Stimulated activated CD4-positive, alpha-beta T cell treated with anti-CD3 and anti-CD28 coated beads, Interleukin-12 subunit alpha, Interleukin-12 subunit beta, amount 100 ng/mL, for 4 hours (primary cell): ENCODE measurements at places on chromosomes 16 and 17.

GRCh38 chr17:2083613-2084035, 28.7 kb downstream of the HIC1 start:
- DNase-seq, result no peak

DNA sequence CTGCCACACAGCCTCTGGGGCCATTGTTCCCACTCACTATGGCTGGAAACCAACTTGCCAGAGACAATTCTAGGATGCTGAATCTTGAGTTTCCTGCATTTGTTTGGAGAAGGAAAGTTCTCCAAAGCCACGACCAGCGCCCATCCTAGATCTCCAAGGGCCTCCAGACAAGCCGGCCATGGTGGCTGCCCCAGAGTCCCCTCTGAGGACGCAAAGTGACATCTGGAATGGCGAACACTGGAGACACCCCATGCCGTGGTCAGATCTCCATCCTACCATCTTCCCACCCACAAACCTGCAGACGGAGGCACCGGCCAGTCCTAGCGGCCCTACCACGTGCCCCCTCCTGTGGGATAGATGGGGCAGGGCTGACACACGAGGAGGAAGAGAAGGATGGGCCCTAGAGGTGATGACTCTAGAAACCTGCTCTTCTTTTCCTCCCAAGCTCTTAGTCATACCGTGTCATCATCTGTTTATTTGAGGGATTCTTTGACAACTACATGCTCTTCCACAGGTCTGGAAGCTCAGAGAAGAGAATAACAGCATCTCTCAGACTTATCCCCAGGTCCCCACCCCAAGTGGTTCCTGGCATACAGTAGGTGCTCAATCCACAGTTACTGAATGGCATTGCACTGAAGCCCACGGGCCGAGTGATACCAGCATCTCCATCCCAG, 71.3 kb downstream of the MYH11 start:
- no peak for DNase-seq

- no peak for DNase-seq
Observed at GRCh38 chr17:41008811-41009210, at the start of gene KRTAP3-1. Gene KRTAP3-1, minus strand, starts transcription at chr17:41009128. Its CDS starts 54 bp downstream, at chr17:41009074.

DNA sequence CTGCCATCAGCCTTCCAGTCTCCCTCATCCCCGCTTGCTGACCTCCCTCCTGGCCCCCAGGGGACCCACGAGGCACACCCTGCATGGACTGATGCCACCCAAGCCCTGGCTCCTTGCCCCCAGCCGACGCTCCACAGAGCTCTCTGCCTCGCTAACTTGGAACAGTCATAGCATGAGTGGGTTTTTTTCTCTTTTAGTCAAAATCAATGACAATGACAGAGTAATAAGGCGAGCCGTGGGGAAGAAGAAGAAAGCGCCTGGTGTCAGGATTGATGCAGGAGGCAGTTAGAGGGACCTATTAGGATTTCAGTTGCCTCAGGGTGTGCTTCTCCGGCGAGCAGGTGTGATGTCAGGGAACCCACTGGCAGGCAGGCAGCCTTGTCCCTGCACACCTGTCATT, 176.3 kb upstream of the TNRC6C start:
- no peak for DNase-seq

- peak; percentile 66 for DNase-seq
Observed at GRCh38 chr17:77465358-77466041, 324.7 kb downstream of the SEC14L1 start.

DNA sequence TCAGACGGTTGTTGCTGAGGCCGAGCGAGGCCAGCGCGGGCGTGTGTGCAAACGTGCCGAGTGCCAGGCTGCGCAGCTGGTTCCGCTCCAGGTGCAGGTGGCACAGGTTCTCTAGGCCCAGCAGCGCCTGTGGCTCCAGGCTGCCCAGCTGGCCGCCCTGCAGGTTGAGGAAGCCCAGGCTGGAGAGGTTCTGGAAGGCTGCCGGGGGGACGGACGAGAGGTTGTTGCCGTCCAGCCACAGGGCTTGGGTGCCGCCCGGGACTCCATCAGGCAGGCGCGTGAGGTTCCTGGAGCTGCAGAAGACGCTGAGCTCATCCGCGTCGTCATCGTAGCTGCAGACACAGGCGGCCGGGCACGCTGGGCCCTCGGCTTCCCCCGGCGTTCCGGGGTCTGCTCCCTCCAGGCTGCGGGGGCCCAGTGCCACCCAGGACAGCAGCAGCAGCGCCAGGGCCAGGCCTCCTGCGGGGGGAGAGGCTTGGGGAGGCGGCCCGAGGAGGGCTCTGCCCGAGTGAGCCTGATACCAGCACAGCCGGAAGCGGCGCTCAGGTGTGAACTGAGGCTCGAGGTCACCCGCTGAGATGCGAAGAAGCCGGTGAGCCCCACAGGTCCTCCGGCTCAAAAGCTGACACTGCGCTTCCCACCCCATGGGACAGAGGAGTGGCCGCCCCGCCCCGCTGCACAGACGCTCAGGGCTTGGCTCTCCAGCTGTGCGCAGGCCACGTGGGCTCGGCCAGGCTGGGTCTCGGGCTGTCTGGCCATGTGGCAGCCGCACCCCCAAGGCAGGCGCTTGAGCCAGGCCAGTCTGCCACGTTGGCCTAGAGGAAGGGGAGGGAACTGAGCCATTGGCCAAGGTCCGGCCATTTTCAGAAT, 1.3 kb downstream of the IGFALS start:
- no peak for DNase-seq

DNA sequence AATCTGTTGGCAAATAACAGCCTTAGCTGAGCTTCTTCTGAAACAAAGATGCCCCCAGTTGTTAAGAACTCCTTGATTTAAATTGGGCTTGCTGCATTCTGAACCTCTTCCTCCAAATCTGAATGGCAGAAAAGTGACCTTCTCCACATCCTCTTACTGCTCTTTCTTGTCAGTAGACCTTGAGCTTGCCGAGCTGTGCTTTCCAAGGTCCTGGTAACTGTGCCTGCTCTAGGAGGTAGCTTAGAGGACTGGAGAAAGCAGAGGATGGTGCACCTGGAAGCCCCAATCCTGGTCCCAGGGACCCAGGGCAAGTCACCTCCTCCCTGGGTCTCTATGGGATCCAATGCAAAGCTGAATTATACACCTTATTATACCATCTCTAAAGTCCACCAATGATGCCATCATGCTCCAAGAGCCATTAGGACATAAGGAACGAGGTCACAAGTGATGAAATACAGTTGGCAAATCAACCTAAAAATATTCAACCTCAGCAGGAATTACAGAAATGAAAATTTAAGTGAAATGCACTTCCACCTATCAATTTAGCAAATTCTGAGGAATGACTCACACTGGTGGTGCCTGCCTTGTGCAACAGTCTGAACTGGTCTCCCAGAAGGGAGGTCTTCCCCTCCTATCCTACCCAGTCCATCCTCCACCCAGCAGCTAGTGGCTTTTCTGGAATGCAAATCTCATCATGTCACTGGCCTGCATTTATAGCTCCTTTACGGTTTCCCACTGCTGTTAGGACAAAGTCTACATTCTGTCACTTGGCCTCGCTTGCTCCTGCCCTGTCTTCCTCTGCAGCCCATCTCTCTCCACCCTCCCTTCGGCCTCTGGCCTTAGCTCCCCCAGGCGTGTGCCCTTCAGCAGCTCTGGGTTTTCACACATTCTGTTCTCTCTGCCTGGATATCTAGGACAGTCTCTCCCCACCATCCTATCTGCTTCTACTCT, 36.6 kb downstream of the TOM1L2 start:
- no peak for DNase-seq

DNA sequence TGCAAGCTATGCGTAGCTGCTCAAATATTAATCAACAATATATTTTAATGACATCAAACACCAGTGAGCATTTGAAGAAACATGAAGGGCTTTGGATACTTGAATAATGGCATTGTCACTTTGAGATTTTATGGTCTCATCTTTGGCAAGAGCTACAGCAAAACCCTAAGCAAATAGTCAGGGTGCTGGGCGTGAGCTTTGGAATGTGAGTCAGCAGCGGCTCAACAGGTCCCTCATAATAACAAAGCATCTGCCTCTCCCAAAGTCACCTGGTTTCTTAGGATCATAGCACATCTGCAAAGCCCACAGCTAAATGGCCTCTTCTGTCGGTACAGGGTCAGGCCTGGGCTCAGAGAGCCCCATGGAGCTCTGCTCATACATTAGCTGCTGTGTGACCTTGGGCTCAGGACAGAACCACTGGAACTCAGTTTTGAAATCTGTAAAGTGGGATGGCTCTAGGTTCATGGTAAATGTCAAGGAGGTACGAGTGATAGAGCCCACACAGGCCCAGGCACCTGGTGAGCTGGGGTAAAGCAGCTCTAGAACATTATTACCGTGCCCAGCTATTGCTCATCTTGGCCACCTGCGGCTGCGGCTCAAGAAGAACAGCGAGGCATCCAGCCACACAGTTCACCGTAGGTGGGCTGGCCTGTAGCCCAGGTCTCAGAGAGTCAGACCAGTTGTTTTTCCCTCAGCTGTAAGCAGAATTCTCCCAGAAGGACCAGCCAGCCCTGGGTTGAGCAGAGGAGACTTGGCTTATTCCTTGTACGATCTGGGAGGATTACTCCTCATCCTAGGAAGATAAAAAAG, 544.5 kb upstream of the CDH11 start:
- no peak for DNase-seq

GRCh38 chr16:5206331-5206990, 108.9 kb upstream of the EEF2KMT start:
- DNase-seq, result no peak
